ENCODE measurements at places on chromosomes 3 and 15.

GRCh38 chr3:184174646-184175492 lies at the start of gene AP2M1:
TSS of gene AP2M1 (plus strand) at chr3:184174855. CDS start at chr3:184176994, 2,139 bp downstream.
- DNase-seq = peak; percentile 99

GRCh38 chr3:88041005-88041404 lies 17.8 kb downstream of the CGGBP1 start:
- no peak for DNase-seq

GRCh38 chr3:58022490-58022889 lies 14.3 kb downstream of the FLNB start:
- no peak for DNase-seq

DNA sequence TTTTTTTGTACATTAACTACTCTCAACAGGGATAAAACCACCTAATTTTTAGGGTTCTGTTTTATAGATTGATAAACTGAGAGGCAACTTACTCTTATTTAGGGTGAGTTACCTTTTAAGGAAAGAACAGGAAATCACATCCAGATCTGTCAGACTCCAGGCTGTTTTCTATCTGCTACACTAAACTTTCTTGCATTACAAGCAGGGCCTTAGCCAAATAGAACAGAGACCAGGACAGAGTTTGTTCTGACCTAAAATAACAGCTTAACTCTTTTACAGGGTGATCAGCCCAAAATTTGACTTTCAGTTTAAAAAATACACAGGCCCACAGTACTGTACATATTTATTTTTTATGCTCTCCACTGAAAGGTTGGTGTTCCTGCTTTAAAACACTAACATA lies 38.6 kb downstream of the SGO1 start:
- no peak for DNase-seq

DNA sequence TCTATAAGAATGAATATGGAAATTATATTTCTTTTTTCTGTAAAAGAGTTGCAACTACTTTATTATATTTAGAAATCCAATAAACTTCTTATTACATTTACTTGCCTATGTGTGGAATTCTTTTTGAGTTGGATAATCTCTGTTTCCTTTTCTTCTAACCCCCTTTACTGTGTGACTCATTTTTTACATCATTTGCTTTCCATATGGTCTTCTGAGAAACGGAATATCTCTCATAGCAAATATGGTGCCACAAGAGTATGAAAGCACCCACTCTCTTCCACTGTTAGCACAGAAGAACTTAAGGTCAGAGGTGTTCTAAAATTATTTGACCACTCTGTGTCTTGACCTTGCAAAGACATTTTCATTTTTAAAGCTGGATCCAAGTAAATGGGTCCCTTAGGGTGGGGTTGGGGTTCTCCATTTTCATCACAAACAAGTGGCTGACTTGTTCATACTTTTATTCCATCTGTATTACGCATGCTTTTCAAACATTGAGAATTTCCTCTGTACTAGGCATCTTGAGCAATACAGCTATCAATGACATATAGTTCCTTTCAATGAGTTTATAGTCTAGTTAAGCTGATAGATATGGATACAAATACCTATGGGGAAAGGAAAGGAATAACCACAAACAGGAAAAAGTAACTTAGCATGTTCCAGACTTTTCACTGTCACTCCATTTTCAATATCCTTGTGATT lies 281.1 kb upstream of the TPRG1 start:
- no peak for DNase-seq

DNA sequence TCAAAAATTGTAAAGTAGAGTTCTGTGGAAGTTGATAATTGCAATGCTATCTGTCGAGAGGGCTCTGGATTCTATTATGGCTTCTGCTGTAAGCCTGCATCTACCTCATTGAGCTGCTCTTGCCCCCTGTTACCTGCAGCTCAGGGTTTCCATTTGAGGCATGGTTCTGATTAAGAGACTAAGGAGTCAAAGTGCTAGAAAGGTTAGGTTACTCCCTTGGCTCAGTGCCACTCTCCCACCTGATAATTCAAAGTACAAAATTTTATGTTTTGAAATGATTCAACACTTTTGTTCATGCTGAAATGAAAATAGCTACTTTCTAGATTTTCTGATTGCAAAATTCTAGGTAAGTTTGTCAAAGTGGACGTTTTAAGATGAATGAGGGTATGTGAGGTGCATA lies 220.5 kb upstream of the SATB1 start:
- DNase-seq = no peak

GRCh38 chr3:71003511-71003910 lies 580.0 kb downstream of the FOXP1 start:
- no peak for DNase-seq

- DNase-seq = peak; percentile 47
Measured at GRCh38 chr15:40336744-40337122, 4.0 kb downstream of the CCDC9B start.

DNA sequence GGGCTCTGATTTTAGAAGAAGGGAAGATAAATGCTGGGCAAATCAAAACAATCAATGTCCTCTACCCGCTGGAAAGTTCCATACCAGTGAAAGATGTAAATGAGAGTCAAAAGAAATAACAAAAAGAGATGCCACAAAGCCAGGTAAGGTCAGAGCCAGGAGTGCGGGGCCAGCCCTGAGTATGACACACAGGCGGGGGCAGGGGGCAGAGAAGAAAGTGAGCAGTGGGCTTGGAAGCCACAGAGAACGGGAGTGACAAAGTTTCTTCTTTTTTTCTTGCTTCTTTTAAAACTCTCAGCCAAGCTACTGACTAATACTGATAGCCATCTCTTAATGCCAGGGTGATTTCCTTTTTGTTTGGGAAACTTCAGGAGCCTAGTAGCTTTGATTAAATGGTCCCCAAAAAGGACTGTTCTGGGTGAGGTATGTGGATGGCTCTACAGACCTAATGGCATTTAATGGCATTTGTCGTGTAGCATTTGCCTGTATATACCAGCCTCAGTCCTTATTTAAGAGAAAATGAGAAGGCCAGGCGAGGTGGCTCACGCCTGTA lies 23.1 kb upstream of the TSEN2 start:
- no peak for DNase-seq

DNA sequence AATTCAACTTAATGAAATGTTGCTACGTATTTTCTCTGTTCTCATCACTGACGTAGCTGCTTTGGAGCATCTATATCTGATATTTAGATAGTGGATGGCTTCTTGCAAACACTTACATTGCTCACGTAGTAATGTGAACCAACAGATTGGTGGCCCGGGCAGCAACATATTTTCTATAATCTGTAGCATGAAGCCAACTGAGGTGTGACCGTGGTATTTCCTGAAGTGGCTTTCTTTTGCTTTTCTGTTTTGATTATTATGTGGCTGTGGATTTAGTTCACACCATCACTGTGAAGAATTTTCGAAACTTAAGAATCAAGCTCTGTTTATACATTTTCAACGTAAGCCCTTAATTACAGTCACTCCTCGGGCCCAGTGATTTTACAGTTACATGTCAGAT lies 288.5 kb downstream of the LPP start:
- DNase-seq = peak; percentile 24

DNA sequence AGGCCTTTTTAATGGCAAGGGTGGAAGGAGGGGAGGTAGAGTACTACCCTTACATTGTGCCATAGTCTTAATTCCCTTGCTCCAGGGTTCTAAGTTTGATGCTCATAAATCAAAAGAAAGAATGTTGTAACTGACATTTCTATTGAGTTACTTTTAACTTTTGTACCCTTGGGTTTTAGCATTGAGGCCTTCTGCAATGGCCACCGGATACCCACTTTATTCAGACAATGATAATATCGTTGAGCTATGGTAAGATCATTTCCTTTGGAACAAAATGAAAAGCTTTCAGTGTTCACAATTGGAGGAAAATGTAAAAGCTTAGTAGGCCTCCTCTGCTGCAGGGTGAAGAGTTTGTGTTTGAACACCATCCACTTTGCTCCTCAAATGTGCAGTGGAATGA lies 16.8 kb downstream of the CGNL1 start:
- DNase-seq = no peak

DNA sequence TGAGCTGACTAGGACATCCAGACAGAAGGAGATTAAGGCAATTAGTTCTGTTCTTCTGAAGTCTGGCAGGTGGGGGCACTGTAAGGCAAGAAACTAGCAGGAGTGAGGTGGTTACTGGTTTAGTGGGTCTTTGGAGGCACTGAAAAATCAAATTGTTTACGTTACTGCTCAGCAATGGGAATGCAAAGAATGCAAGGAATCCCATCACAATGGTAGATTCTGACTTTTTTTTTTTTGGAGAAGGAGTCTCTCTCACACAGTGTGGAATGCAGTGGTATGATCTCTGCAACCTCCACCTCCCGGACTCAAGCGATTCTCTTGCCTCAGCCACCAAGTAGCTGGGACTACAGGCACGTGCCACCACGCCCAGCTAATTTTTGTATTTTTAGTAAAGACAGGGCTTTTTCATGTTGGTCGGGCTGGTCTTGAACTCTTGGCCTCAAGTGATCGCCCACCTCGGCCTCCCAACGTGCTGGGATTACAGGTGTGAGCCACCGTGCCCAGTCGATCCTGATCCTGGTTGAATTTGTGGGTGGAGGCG lies 16.4 kb downstream of the FAM107A start:
- DNase-seq = no peak

Measured in CD4-positive, alpha-beta T cell treated with Interleukin-15 for 1 hour (primary cell).